ENCODE measurements at places on chromosomes 3 and 15.

DNA sequence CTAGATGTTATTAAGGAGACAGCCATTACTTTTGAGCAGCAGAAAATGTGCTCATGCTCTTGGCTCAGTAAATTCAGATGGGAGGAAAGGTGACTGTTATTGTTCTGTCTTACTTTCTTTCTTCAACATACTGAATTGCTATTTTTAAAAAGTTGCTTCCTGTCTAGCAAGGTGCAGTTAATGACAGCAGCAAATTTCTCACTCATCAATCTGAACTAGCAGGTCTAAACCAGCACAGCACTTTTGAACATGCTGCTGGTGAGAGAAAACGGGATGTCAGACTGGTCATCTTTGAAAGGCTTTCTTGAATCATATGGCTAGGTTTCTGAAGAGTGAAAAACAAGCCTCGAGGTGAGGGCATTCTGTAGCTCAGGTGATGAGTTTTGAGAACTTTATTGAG, 384.7 kb downstream of the MFSD1 start:
- DNase-seq, result no peak

DNA sequence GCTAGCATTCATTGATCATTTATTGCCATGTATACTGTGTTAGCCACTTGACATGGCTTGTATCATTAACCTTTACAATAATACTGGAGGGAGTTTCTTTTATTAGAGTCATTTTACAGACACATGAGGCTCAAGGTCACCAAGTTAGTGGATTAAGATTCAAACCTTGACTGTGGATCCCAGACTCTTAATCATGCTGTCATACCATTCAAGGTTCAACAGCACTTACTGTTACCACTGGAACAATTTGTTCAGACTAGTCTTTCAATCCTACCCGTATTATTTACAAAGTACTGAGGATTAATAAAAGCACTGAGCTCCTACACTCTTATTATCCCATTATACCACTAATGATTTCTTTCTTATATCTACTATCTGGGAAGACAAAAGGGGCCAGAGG, 1.2 kb downstream of the COX17 start:
- DNase-seq, result no peak

DNA sequence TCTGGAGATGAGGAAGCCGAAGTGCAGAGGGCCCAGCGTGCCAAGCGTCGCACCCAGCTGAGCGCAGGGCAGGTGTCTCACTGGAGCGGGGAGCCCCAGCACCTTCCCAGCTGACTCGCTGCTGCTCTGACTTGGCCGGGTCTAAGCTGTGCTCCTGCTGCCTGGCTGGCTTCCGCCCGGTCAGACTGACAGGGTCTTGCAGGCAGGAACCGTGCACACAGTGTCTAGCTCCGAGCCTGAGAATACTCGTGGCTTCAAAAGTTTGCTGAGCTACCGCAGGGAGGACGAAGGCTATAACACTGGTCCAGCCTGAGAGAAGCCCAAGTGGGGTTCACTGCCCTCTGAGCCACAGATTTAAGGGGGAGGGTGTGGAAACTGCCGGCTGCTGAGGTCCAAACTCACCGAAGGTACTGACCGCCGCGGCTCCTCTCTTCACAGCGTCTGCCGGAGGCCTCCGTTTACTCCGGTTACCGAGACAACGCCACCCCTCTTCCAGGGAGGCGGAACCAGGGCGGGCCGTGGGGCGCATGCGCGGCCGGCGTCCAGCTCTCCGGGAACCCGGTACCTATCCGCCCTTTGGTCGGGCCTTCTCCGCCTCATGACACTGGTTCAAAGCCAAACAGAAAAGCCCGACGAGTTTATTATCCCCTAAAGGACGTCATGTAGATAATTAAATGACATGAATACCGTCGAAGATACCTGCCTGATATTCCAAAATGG, at the start of gene CFAP44:
Gene CFAP44 (minus strand): TSS at position 443 of the 720 bp plus-strand sequence. CDS start 7,829 bp downstream, outside the sequence.
- DNase-seq, result no peak

DNA sequence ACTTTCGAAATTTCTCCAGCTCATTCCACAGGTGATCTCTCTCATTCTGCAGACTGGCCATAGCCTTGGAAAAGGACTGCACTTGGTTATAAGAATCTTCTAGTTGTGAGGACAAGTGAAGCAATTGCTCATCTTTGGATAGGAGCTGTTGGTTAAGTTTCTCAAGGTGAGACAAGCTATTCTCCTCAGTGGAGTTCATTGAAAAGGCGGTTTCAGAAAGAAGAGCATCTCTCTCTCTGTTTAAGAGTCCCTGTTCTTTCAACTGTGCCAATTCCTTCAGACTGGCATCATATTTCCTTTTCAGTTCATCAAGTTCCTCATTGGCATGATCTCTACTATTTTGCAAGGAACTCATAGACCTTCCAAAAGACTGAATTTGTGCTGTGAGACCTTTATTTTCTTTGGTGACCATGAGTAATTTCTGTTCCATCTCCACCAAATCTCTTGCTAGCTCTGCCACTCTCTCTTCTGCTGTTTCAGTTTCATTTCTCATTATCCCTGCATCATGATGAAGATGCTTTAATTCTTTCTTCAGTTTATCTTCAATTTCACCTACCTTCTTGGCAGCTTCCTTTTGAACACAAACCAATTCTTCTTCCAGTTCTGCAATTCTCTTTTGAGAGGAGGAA, 30.2 kb upstream of the HCLS1 start:
- DNase-seq, result no peak

DNA sequence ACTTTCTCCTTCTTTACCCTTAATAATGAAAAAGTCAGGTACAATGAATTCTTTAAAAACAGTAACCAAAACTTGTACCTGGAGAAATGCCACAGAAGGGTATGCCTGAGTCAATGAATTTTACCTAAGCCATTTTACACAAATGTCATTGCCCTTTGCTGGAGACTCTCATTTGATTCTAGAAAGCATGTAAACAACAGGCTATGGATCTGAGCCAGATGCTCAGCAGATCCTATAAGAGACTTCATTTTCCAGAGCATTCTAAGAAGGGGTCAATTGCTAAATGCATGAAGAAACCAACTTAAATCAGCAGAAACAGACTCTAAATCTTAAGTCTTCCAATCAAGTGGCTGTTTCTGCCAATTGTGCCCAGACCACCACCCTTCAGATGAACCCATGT, 83.8 kb upstream of the GALNT15 start:
- DNase-seq, result no peak

GRCh38 chr15:64355944-64356709, at the start of gene CSNK1G1:
TSS of gene CSNK1G1 (minus strand) at chr15:64356173. CDS start at chr15:64300499, 55,674 bp downstream.
- peak; percentile 85 for DNase-seq

DNA sequence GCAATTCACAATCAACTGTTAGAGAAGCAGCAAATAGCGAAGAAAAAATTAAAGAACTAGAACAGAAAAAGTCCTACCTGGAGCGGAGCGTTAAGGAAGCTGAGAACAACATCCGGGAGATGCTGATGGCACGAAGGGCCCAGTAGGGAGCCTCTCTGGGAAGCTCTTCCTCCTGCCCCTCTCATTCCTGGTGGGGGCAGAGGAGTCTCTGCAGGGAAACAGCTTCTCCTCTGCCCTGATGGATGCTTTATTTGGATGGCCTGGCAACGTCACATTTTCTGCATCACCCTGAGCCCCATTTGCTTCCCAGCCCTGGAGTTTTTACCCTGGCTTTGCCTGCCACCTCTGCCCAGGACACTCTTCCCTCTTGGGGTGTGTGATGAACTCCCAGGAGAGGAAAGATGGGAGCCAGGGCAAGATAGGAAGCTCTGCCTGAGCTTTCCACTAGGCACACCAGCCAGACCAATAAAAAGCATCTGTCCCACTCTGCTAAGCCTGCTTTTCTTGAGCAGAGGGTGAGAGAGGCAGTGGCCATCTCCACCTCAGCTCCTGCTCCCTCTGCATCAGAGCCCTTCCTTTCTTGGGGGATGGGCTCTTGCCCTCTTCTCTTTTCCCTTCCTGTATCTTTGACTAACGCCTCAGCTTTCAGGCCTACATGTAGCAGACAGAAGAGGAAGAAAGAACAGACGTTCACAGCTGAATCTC, 39.4 kb downstream of the PPARG start:
- no peak for DNase-seq

DNA sequence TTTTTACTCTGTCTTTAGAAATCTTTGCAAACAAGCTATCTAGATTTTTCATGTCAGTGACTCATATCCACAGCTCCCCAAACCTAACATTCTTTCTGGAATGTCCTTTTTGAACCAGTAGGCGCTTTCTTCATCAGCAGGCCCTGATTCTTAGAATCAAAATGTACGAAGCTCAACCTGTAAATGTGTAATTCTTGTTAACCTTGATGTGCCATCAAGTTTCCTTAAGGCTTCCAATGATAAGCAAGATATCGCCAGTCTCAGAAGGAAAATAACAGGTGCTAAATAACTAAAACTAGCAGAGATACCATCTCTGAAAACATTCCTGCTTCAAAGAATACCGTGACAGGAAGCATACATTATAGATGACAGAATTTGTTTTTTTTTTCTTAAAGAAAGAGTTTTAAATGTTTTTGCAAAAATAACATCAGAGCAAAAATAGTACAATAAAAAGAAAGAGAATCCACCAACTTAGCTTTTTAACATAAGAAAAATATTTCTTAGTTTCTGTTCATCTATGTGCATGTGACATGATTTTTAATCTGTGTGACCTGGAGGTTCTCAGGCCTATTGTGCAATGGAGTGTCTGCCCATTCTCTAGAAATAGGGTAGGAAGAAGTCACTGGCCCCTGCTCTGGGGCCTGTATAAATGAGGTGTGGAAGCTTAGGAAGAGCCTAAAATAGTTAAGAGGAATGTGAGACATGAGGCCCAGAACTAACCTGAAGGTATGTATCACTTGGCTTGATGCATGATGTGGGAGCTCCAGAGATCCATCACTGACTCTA, 14.7 kb upstream of the SECISBP2L start:
- DNase-seq, result no peak

- peak; percentile 49 for DNase-seq
These were observed 8.9 kb downstream of the ECE2 start for GRCh38 chr3:184284696-184285095.

DNA sequence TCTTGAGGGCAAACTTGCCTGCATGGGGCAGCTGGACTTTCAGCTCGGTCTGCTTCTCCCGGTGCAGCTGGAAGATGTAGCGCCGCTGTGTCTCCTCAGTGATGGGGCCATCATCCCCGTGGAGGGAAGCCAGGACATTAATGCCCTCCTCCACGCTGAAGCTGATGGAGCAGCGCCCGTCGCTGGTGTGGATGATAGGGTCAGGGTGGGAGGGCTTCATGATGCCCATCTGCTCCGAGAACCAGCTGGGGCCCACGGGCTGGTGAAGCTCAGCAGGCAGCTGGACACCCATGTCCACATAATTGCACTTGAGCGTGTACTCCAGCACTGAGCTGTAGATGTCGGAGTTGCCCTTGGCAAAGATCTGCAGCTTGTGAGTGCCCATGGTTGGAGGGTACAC, 46.9 kb downstream of the KY start:
- DNase-seq, result no peak

DNA sequence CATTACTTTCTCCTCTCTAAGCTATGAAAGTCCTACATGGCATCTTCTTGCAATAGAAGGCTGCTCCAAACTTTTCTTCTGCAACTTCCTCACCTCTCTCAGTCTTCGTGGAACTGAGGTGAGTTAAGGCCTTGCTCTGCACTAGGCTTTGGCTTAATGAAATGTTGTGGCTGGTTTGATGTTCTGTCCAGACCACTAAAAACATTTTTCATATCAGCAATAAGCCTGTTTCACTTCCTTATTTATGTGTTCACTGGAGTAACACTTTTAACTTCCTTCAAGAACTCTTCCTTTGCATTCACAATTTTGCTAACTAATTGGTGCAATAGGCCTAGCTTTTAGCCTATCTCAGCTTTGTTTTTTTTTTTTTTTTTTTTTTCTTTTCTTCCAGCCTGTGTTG, 335.3 kb upstream of the NECTIN3 start:
- DNase-seq, result no peak

- DNase-seq, result no peak
These were observed 14.5 kb downstream of the TAGLN3 start for GRCh38 chr3:112013058-112013783.

DNA sequence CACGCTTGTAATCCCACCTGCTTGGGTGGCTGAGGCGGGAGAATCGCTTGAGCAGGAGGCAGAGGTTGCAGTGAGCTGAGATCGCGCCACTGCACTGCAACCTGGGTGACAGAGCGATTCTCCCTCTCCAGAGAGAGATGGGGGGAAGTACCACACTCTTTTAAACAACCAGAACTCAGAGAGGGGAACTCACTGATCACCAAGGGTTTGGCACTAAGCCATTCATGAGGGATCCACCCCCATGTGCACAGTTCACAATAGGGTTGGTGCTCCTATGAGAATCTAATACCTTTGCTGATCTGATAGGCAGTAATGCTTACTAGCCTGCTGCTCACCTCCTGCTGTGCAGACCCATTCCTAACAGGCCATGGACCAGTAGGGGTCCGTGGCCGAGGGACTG, 51.6 kb downstream of the QTRT2 start:
- DNase-seq, result no peak

DNA sequence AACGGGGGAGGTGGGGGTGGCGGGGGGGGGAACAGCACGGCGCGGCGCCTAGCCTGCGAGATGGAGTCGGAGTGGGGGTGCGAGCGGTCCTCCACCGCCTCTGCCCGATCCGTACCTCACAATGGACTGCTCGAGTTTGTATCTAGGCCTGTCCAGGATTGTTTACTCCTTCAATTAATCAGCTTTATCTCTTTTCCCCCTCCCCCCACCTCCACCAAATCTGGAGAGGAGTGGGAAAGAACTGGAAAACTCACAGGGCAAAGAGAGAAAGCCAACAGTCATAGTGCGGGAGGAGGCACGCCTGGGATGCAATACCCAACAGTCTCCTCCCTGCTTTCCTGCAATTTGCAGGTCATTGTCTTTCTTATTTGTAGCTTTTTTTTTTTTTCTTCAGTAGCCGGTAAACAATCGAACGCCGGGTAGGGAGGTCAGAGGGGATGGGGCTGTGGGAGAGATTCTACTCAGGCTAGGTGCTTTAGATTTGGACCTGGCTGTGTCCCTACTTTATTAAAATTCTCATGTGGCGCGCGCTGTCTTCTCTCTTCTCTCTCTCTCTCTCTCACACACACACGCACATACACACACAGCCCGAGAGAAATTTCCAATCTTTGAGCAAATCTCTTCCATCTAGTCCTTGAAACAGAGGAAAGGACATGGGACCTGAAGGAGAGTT, 6.9 kb upstream of the MEIS2 start:
- no peak for DNase-seq

- DNase-seq, result no peak
These were observed 5.9 kb downstream of the PARP3 start for GRCh38 chr3:51948016-51948580.

DNA sequence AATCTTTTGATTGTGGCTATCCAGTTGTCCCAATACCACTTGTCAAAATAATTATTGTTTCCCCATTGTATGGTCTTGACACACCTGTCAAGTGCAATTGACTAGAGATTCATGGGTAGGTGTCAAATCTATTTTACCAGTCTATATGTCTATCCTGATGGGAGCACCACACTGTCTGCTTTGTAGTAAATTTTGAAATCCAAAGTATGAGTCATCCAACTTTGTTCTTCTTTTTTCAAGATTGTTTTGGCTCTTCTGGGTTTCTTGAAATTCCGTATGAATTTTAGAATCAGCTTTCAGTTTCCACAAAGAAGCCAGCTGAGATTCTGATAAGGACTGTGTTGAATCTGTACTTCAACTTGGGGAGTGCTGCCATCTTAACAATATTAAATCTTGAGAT, 71.9 kb downstream of the CSNK1G1 start:
- no peak for DNase-seq

GRCh38 chr3:31050296-31050695, 155.8 kb upstream of the GADL1 start:
- DNase-seq, result no peak

Measured in NCI-H1930 (cell line).